ENCODE measurements at places on chromosomes 1 and 21. TPM values are rescaled to one million over a fixed set of nuclear protein-coding genes. Genes with fewer than 3 reads are reported as not detected.

DNA sequence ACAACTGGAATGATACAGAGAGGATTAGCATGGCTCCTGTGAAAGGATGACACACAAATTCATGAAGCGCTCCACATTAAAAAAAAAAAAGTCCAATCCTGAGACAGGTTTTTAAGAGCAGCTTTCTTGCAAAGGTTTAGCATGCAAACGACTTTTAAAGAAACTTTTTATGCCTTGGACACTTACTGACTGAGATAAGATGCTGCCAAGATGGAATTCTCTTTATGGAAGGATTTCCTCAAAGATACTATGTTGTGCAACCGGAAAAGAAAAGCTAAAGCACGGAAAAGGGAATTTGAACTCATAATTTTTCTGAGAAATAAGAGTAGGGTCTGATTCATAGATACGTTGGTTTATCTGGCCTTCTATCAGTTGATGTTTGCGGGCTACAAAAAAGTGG lies 27.3 kb downstream of the PIGP start:
- no peak for DNase-seq

- no peak for DNase-seq
Observed at GRCh38 chr1:232597721-232598120, 32.2 kb downstream of the SIPA1L2 start.

CRYZ gene
- 36.8 TPM for total RNA-seq

DNA sequence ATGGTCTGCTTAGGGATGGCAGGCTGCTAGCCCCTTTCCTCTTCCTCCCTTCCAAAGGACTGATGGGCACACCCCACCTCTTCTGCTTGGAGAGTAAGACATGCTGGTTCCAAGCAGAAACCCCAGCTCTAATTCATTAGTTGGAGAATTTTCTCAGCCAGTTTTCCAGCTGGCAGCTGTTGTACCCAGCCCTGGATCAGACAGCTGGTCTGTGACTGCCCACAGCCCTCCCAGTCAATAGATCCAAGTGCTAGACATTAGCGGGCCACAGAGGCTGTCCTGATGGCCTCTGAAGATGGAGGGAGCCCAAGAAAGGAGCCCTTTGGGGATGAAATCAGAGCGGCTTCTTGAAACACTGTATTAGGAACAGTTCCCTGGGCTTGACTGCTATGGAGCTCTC lies 35.8 kb downstream of the ACOT11 start:
- DNase-seq, result no peak

HYI gene
- 26.9 TPM for total RNA-seq

C8B gene
- not detected for total RNA-seq

UQCRH gene
- 664 TPM for total RNA-seq

RIPPLY3 gene
- total RNA-seq, result not detected

DNA sequence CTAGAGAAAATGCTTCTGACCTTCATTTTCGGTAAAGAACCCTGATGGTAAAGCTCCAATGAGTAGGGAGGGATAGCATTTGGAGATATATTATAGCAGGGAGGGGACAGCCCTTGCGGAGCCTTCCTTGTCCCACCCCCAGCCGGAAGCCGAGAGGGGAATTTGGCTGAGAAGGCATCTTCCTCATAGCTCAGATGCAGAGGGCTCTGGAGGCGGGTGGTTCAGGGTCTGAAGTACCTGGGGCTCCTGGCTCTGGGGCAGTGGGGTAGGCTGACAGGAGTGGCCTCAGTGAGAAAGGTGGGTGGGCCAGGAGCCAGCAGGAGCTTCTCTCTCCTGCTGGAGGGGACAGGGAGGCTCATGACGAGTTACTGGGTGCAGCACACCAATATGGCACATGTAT lies 88.0 kb upstream of the IFFO2 start:
- peak; percentile 14 for DNase-seq

NBPF10 gene
- 1.3 TPM for total RNA-seq

GRCh38 chr21:16086121-16086520 lies 356.3 kb downstream of the USP25 start:
- DNase-seq, result no peak

VWA5B1 gene
- 0.18 TPM for total RNA-seq

GRCh38 chr21:42561762-42562650 lies 48.4 kb downstream of the SLC37A1 start:
- no peak for DNase-seq

DNA sequence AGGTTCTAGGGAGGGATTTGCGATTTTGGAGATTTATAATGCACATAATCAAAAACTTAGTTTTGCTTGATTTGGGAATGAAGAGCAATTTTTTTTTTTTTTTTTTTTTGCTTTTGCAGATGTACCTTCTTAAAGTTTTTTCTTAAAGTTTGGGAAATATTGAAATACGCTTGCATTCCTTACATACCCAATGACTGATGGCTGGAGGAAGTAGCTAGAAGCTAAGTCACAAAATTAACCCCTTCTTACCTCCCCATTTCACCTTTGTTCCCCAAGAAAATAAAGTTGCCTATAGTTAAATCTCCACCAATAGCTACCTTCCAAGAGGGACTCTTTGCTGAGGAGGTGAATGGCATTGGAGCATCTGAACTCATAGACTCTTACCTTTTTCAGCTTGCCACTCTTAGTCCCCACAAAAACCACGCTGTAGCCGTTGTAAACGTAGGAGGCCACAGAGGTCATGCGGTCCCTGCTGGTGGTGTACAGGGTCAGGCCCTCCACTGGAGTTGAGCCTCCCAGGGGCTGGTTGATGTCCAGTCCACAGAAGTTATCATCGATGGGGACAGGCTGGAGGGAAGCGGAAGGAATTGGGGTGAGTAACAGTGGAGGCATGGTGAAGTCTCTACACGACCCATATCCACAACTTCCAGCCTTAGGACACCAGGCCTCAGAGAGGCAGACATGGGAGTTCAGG lies 34.1 kb downstream of the PLXNA2 start:
- no peak for DNase-seq

- DNase-seq, result no peak
Observed at GRCh38 chr21:15943009-15943666, 213.4 kb downstream of the USP25 start.

DNA sequence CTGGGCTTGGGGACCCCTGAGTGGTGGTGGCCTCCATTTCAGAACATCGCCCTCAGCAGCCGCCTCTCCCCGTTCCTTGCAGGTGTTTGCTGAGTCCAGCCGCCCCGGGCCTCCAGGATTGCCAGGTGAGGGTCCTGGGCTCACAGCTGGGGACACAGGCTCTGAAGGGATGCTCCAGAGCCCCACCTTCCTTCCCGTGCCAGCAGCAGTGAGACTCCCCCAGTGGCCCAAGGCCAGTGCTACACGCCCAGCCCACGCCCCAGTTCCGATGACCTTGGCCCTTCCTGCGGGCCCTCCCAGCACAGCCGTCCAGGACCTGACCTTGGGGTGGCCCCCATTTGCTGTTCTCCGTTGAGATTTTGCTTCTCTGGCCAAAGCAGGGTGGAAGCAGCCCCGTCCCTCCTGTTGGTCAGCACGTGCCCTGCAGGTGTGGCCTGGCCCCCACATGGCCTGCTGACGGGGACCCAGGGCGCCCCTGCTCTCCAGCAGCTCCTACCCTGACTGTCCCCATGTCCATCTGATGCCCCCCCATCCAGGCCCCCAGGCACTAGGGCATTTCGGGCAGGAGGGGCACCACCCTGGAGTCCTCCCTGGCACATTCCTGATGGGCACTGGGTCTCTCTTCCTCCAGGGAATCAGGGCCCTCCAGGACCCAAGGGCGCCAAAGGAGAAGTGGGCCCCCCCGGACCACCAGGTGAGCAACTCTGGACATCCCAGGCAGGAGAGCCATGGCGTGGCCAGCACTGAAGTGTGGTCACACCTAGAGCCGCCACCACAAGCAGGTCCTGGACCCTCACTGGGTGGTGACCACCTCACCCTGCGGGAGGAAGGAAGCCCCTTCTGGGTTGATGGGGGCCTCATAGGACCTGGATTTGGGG lies 45.0 kb downstream of the SLC19A1 start:
- peak; percentile 57 for DNase-seq

DNA sequence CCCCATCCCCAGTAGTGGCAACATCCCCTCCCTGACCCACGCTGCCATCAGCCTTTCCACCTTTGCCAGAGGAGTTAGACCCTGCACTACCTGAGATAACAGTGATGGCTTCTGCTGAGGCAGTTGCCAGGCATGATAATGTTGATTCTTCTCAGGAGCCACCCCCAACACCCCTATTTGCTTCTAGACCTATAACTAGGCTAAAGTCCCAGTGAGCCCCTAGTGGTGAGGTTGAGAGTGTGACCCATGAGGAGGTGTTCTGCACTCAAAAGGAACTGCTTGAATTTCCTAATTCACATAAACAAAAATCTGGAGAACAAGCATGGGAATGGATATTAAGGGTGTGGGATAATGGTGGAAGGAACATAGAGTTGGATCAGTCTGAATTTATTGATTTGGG lies 159.6 kb upstream of the COL11A1 start:
- no peak for DNase-seq

DNA sequence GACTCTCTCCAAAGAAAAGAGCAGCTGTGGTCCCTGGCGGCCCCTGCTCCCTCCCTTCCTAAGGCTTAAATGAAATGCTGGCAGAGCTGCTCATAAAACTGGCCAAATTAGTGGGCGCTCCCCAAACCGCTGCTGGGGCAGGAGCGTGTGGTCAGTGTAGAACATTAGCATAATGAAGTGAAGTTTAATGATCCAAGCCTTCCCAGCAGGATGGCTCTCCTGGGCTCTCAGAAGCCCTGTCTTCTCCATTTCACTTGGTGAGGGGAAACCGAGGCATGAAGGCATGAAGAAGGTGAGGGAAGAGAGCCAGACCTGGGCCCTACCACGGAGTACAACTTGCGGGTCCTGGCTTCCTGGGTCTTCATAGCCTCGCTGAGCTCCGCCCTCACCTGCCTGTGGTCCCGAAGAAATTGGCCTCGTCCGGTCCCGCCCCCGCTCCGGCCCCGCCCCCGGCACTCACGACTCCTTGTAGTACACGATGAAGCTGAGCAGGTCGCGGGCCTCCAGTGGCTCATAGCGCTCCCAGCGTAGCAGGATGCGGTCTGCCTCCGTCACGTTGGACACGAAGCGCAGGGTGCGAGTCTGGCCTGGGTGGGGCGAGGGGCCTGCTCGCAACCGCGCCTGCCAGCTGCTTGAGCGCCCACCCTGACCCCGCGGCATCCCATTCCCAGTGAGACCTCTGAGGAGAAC lies 10.3 kb downstream of the INSRR start:
- DNase-seq, result peak; percentile 56

GRCh38 chr1:88697503-88697902 lies 13.4 kb downstream of the PKN2 start:
- no peak for DNase-seq

DNA sequence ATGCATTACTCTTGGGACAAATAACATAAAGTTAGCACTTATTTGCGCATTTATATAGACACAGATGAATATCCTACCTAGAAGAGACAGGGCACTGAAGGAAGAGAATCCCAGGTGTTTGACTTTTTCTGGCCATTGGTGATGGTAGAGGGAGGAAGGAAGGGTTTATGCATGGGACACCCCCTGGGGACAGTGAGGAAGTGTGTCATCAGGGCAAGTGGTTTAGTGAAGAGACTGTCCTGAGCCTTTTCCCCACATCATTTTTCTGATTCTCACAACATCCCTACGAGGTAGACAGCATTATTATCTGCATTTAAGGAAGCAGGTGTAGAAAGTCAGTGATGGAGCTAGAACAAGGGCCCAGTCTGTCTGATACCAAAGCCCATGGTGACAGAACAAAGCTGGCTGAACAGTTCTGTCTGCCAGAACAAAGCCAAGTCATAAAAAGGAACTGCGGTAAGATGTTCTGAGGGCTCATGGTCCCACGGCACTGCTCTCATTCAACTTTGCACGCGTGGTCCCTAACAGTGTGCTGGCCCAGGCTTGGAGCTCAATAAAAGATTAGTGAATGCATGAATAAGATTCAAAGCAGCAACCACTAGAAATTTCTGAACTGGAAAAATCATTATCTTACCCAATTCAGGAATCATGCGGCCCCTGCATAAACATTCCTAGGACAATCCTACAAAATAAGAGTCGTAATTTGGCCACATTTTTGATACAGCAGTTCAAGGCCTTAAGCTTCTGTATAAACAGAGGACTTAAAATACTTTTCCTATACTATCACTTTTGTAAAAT lies 12.2 kb upstream of the CDC42BPA start:
- no peak for DNase-seq

DNA sequence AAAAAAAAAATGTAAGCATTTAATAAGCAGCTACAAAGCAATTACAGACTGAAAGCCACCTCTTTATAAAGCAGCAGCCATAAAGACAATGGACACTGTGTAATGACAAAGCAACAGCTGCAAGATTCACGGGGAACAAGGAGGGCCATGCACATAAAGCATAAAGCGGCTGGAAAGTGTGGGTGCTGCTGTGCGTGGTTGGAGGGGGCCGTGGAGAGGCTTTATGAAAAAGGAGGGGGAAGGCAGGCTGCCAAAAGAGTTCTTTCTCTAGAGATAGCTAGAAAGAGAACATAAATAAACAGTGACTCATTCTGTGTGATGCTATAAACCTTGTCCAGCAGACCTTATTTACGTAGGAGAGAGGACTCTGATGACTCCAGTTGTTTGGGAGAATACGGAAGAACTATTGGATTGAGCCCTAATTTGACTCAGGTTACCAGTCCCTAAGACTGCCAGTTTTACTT lies 49.3 kb downstream of the ADAMTS1 start:
- no peak for DNase-seq

GRCh38 chr1:175887981-175888428 lies 144.6 kb upstream of the TNR start:
- DNase-seq, result peak; percentile 64

DNA sequence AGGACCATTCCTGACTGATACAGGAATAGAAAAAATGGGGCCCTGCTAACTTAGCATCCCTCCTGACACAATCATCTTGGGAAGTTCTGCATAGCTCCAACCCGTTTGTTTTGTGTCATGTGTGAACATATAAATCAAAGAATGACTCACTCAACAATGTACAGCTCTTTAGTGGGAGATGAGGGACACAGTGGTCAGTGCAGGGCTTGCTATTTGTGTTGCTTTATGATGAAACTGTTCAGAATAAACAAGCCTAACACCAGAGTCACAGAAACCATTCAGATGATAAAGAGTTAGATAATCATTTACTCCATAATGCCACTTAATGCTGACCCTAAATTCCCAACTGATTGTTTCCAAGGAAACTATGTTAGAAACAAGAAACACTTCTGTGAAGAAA lies 154.2 kb upstream of the ZNHIT6 start:
- DNase-seq, result no peak

GRCh38 chr1:205017001-205017400 lies 26.0 kb upstream of the CNTN2 start:
- no peak for DNase-seq

DNA sequence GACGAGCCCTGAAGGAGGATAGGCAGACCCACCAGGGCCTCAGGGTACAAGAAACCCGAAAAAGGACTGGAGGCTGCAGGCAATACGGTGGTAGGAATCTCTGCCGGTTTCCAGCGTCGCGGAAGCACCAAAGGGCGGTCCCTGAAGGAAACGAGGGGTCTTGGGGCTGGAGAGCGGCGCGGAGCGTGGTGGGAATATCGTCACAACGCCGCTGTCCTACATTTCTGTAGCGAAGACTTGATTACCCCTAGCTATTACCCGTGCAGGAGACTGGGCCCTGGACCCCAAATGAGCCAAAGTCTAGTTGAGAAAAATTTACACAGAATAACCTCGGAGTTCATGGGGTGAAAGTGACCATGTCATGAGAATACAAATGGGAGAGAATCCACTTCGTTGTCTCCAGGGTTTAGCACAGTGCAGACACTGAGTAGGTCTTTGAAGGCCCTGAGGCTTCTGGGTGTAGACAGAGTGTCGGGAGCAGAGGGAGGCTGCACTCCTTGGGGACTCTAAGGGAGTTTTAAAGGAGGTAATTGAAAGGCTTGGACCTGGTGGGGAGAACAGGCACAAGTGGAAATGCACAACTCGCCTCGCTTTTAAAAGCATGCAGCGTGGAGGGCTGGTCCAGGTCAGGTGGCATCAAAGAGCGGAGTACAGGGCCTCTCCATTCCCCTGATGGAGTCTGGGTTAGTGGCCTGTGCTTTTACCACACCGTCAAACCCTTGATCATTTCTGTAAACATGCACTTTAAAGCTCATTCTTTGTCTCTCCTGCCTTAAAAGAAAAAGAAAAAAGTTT lies 1.5 kb downstream of the ATP1A1 start:
- DNase-seq, result peak; percentile 54
